ENCODE measurements at places on chromosomes 4 and X. TPM values are rescaled to one million over a fixed set of nuclear protein-coding genes. Genes with fewer than 3 reads are reported as not detected.

The LRIT3 gene
- total RNA-seq, result 0.27 TPM

The ANTXR2 gene
- 142 TPM for total RNA-seq

The GYPE gene
- total RNA-seq, result not detected

The MTCP1 gene
- 6.4 TPM for total RNA-seq

The GPC4 gene
- total RNA-seq, result 5.9 TPM

The MAGEB17 gene
- total RNA-seq, result not detected

The CT45A3 gene
- total RNA-seq, result not detected

The FAM133A gene
- total RNA-seq, result not detected

The SOD3 gene
- total RNA-seq, result 78.6 TPM

- no peak overlapping the region for H3K4me3 ChIP-seq
- H3K36me3 ChIP-seq, result no peaks in the 10 kb centered on the region
- DNase-seq, result no peak
- no peaks in the 10 kb centered on the region for H3K4me1 ChIP-seq
- H3K27me3 ChIP-seq, result no peaks in the 10 kb centered on the region
Measured at GRCh38 chr4:130044788-130045531, 949.0 kb downstream of the C4orf33 start.

DNA sequence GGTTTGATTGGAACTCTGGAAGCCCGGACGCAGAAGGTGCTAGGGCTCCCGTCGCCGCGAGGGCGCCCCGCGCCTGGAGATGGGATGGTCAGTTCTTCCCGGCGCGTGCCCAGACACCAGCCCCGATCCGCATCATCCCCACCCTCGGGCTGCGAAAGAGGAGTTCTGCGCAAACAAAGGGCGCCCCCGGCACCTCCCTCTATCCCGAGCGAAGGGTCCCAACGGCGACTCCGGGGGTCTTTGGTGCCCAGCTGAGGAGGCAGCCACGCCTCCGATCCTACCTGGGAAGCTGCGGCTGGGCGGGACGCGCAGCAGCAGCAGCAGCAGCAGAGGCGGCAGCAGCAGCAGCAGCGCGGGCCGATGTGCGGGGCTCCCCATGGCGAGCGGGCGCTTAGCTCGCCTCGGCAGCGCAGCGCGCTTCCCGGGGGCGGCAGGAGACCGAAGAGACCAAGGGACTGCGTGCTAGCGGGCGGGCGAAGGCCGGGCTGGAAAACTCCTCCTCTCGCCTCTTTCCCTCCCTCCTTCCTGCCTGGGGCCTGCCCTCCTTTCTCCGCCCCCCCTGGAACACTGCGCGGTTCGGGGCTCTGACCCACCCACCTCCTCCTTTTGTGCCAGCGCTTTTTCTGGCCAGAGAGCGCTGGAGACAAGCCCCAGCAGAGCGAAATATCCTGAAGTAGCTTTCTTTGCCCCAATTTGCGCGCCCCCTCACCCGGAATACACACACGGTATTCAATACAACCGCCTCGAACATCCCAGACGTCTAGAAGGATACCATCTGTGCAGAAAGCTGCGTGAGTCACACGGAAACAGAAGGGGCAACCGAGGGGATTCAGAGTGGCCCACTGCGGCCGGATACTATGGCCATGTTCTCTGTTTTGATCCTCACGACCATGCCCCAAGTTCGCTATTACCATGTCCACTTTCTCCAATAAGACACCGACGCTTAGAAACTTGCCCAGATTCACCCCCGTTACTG lies at the start of gene SRPX:
TSS of gene SRPX (minus strand) at position 457 of the 976 bp plus-strand sequence. CDS start at position 378, 79 bp downstream.
- DNase-seq, result peak; percentile 52
- peak within 1 kb of the TSS; percentile 27 for H3K4me3 ChIP-seq
- no peaks in the 10 kb centered on the region for H3K4me1 ChIP-seq
- H3K27ac ChIP-seq, result peak within 1 kb of the TSS; percentile 50
- no peaks in the 10 kb centered on the region for H3K36me3 ChIP-seq
- H3K27me3 ChIP-seq, result no peaks in the 10 kb centered on the region

DNA sequence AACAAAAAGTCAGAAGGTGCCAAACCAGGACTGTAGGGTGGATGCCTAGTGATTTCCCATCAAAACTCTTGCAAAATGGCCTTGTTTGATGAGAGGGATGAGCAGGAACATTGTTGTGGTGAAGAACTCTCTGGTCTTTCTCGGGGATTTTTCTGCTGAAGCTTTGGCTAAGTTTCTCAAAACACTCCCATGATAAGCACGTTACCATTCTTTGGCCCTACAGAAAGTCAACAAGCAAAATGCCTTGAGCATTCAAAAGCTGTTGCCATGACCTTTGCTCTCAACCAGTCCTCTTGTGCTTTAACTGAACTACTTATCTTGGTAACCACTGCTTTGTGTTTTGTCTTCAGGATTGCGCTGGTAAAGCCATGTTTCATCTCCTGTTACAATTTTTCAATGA lies 3.0 kb upstream of the SEC31A start:
- H3K27me3 ChIP-seq, result no peaks in the 10 kb centered on the region
- DNase-seq, result no peak
- peaks cover under 1% of the 10 kb centered on the region for H3K4me1 ChIP-seq
- no peaks in the 10 kb centered on the region for H3K36me3 ChIP-seq

GRCh38 chr4:157838366-157838765 lies 334.5 kb downstream of the GASK1B start:
- H3K27ac ChIP-seq, result peak overlapping the region; percentile 59
- no peaks in the 10 kb centered on the region for H3K36me3 ChIP-seq
- no peaks in the 10 kb centered on the region for H3K4me1 ChIP-seq
- no peak for DNase-seq
- H3K27me3 ChIP-seq, result no peaks in the 10 kb centered on the region
- H3K4me3 ChIP-seq, result no peak overlapping the region

GRCh38 chrX:108537005-108537404 lies 97.4 kb downstream of the COL4A5 start:
- no peak for DNase-seq
- H3K27me3 ChIP-seq, result no peaks in the 10 kb centered on the region
- H3K27ac ChIP-seq, result no peak overlapping the region

DNA sequence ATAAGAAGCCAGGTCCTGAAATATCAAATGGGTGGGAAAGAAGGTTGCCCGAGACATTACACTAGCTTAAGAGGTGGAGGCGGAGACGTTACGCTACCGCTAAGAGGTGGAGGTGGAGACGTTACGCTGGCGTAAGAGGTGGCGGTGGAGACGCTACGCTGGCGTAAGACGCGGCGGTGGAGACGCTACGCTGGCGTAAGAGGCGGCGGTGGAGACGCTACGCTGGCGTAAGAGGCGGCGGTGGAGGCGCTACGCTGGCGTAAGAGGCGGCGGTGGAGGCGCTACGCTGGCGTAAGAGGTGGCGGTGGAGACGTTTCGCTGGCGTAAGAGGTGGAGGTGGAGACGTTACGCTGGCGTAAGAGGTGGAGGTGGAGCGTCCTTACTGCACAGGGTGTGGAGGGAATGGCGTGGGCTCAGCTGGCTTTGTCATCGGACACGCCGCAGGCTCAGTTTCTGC lies 12.8 kb downstream of the CYP4V2 start:
- H3K4me1 ChIP-seq, result no peaks in the 10 kb centered on the region
- no peak overlapping the region for H3K4me3 ChIP-seq
- H3K36me3 ChIP-seq, result no peaks in the 10 kb centered on the region
- peak overlapping the region; percentile 66 for H3K27ac ChIP-seq

GRCh38 chr4:26860922-26861433 lies 337 bp downstream of the STIM2 start:
- peaks cover 17% of the 10 kb centered on the region for H3K4me1 ChIP-seq
- peak; percentile 53 for DNase-seq
- H3K4me3 ChIP-seq, result peak overlapping the region; percentile 78
- no peaks in the 10 kb centered on the region for H3K27me3 ChIP-seq

DNA sequence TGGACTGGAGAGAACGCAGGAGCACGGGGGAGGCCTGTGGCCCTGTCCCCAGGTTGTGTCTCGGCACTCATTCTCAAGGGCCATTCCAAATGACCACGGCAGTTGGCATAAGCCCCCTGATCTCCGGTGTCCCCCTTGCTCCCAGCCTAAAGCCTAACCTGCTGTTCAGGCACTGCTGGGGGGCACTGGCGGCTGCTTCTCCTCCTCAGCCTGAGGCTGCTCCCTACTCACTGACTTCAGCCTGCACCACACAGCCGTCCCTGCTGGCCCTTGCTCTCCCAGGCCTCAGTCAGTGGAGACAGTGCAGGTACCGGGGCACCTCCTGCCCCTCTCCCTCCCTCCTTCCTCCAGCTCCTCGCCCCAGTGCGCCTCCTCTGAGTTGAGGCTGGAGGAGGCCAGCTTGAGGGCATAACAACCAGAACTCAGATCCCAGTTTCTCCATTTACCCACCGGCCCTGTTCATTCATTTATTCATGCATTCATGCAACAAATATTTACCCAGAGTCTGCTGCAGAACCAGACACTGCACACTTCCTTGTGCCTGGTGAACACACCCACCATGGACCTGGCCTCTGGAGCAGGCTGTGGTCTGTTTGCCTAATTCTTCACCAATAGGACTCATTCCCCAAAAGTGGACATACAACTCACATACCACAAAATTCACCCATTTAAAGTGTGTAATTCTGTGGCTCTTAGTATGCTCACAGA lies 65.0 kb downstream of the CPZ start:
- no peaks in the 10 kb centered on the region for H3K27me3 ChIP-seq
- H3K4me3 ChIP-seq, result no peak overlapping the region
- H3K4me1 ChIP-seq, result no peaks in the 10 kb centered on the region
- H3K36me3 ChIP-seq, result no peaks in the 10 kb centered on the region

- no peaks in the 10 kb centered on the region for H3K27me3 ChIP-seq
- no peak for DNase-seq
- H3K27ac ChIP-seq, result no peak overlapping the region
- no peaks in the 10 kb centered on the region for H3K36me3 ChIP-seq
- H3K4me3 ChIP-seq, result no peak overlapping the region
Measured at GRCh38 chrX:26649534-26649933, 433.6 kb downstream of the MAGEB5 start.

- H3K4me1 ChIP-seq, result no peaks in the 10 kb centered on the region
- H3K36me3 ChIP-seq, result no peaks in the 10 kb centered on the region
- H3K4me3 ChIP-seq, result no peak overlapping the region
- H3K27me3 ChIP-seq, result no peaks in the 10 kb centered on the region
- no peak for DNase-seq
Measured at GRCh38 chrX:38890326-38890725, 89.1 kb downstream of the MID1IP1 start.

DNA sequence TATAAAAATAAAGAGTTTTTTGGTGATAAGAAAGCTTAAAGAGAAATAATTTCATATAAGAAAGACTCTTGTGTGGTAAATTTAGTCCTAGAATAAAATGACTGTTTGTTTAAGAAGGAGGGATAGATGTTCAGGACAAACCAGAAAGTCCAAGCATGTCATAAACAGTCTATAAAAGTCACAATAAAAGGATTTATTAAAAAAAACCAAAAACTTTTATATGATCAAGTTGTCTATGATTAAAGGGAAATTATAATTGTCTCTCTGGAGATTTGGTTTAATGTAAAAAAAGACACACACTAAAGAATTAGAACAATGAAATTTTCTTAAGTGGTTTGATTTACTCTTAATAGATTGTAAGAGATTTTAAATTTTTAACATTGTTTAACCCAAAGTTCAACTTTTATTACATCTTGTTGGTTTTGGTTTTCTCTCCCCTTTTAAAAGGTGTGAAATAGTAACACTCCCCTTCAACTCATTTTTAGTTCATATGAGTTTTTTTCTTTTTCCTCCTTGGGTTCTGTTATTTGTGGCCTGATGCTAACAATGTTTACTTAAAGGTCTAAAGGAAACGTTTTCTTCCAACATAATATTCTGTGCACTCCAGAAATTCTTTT lies 89.7 kb downstream of the PDHA2 start:
- no peak overlapping the region for H3K27ac ChIP-seq
- no peaks in the 10 kb centered on the region for H3K36me3 ChIP-seq
- no peak overlapping the region for H3K4me3 ChIP-seq

DNA sequence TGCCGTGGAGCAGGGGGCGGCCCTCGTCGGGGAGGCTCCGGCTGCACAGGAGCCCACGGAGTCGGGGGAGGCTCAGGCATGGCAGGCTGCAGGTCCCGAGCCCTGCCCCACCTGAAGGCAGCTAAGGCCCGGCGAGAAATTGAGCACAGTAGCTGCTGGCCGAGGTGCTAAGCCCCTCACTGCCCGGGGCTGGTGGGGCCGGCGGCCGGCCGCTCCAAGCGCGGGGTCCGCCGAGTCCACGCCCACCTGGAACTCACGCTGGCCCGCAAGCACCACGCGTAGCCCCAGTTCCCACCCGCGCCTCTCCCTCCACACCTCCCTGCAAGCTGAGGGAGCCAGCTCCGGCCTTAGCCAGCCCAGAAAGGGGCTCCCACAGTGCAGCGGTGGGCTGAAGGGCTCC lies 589.4 kb downstream of the PPP4R3C start:
- no peak for DNase-seq
- H3K4me3 ChIP-seq, result no peak overlapping the region
- no peaks in the 10 kb centered on the region for H3K4me1 ChIP-seq

GRCh38 chrX:87626996-87627395 lies 109.4 kb downstream of the KLHL4 start:
- H3K27ac ChIP-seq, result no peak overlapping the region
- no peaks in the 10 kb centered on the region for H3K27me3 ChIP-seq
- H3K4me3 ChIP-seq, result no peak overlapping the region
- no peak for DNase-seq
- H3K4me1 ChIP-seq, result no peaks in the 10 kb centered on the region

- H3K4me3 ChIP-seq, result no peak overlapping the region
- no peak for DNase-seq
- peaks cover 27% of the 10 kb centered on the region for H3K4me1 ChIP-seq
- H3K36me3 ChIP-seq, result no peaks in the 10 kb centered on the region
Measured at GRCh38 chr4:94525993-94526728, 74.4 kb downstream of the PDLIM5 start.

DNA sequence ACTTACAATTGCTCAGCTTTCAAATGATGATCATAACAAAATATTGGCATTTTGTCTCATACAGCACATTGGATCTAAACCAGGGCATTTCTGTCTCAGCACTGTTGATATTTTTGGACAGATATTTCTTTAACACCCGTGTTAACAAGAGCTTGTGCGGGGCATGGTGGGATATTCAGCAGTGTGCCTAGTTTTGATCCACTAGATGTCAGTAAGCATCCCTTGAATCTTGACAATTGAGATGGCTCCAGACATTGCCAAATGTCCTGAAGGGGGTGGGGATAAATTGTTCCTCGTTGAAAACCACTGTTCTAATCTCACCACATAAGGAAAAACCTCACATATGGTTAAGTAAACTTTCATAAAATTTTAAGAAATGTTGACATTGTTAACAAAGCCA lies 806.3 kb downstream of the STIM2 start:
- no peaks in the 10 kb centered on the region for H3K36me3 ChIP-seq
- no peaks in the 10 kb centered on the region for H3K4me1 ChIP-seq
- H3K27ac ChIP-seq, result no peak overlapping the region
- no peak overlapping the region for H3K4me3 ChIP-seq
- DNase-seq, result no peak

DNA sequence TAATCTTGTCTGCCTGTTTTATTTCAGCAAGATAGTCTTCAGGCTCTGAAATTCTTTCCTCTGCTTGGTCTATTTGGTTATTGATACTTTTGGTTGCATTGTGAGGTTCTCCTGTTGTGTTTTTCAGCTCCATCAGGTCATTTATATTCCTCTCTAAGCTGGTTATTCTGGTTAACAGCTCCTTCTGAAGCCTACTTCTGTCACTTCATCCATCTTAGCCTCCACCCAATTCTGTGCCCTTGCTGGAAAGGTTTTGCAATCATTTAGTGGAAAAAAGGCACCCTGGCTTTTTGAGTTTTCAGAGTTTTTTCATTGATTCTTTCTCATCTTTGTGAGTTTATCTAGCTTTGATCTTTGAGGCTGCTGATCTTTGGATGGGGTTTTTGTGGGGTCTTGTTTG lies 647.7 kb downstream of the SPRY1 start:
- H3K27me3 ChIP-seq, result no peaks in the 10 kb centered on the region
- no peaks in the 10 kb centered on the region for H3K36me3 ChIP-seq
- no peaks in the 10 kb centered on the region for H3K4me1 ChIP-seq

Measured in uterus (tissue), 4 donors.